ENCODE measurements at places on chromosomes 6 and 20.

DNA sequence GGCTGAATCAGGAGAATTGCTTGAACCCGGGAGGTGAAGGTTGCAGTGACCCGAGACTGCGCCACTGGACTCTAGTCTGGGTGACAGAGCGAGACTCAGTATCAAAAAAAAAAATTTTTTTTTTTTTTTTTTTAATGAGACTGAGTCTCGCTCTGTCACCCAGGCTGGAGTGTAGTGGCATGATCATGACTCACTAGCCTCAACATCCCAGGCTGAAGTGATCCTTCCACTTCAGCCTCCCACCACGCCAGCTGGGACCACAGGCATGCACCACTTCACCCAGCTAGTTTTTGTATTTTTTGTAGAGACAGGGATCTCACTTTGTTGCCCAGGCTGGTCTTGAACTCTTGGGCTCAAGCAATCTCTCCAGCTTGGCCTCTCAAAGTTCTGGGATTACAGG is 53.3 kb downstream of the MYO6 start:
- DNase-seq, result no peak

GRCh38 chr20:33400812-33401183 is 521 bp downstream of the CDK5RAP1 start:
- no peak for DNase-seq

DNA sequence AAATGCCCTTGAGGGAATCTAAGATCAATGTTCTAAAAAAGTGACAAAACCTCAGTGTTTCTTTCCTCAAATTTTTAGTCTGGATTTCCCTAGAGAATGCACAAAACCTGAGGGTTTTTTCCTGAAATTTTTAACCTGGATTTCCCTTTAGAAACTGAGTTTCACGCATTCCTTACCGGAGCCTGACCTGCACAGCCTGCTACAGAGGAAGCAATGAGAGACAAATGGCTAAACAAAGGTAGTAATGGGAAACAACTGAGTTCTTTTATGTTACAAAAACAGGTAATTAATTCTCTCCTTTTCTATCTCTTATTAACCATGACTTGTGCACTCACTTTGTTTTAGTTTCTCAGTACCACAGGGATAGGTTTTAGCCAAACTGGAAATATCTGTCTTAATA is 281.7 kb upstream of the NT5E start:
- DNase-seq, result no peak

- no peak for DNase-seq
Observed at GRCh38 chr20:8912096-8912495, 156.8 kb upstream of the PLCB4 start.

DNA sequence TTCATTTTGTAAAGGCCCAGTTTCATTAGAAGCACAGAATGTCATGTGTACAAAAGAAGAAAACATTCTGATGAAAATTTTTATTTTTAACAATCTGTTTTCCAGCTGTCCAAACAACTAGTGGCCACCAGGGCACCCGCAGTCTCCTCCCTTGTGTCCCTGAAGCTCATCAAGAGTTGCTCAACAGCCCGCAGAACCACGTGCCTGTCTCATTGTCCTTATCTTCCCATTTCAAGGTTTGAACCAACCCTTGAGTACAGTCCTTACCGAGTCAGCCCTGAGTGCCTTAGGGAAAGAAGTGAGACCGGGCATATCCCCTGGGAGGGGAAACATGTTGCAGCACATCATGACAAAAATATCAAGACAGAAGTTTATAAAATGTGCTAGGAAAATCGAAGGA is 15.9 kb upstream of the ZNF133 start:
- no peak for DNase-seq
